ENCODE measurements at places on chromosomes 16 and 17.

DNA sequence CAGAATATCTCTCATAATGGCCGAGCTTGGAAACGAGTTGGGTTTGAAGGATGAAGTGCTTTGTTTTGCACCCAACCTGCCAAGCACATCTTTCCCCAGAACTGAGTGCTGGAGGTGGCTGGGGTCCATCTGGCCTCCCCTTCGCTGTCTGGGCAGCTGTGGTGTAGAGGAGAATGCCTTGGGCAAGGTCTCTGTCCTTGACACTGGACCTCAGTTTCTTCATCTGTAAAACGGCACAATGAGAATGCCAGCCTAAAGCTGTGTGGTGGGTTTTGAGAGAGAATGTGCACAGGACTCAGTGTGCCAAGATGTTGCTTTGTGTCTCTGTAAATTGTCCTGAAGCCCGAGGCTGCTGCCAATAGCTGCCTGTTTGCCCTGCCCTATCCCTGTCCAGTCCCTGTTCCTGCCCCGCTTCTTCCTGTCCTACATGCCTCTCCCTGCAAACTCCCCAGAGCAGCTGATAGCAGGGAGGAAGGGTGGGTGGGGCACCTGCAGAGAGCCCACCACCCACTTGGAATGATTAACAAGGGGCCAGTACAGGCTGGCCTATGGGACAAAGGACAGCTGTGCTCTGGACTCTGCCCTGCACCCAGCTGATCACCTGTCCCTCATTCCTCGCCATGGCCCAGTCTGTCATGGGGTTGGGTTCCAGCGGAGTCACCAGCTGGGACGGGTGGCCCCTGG is 15.3 kb downstream of the LASP1 start:
- no peak for DNase-seq

DNA sequence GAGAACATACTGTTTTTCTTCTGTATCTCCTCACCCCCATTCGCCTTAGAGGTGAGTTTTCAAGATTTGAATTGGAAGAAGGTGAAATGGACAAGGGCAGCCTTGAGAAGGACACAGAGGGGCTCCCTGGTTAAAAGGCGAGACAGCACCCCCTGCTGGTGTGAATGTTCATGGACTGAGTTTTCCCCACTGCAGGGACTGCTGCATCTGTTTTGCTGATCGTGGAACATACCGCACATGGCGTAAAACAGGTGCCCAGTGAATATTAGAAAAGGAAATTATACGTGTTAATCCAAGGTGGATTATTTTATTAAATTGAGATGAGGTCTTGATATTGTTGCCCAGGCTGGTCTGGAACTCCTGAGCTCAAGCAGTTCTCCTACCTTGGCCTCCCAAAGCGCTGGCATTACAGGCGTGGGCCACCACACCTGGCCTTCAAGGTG is 54.5 kb downstream of the NDE1 start:
- DNase-seq = peak; percentile 58

GRCh38 chr16:70694088-70694867 is 8.4 kb upstream of the MTSS2 start:
- no peak for DNase-seq

DNA sequence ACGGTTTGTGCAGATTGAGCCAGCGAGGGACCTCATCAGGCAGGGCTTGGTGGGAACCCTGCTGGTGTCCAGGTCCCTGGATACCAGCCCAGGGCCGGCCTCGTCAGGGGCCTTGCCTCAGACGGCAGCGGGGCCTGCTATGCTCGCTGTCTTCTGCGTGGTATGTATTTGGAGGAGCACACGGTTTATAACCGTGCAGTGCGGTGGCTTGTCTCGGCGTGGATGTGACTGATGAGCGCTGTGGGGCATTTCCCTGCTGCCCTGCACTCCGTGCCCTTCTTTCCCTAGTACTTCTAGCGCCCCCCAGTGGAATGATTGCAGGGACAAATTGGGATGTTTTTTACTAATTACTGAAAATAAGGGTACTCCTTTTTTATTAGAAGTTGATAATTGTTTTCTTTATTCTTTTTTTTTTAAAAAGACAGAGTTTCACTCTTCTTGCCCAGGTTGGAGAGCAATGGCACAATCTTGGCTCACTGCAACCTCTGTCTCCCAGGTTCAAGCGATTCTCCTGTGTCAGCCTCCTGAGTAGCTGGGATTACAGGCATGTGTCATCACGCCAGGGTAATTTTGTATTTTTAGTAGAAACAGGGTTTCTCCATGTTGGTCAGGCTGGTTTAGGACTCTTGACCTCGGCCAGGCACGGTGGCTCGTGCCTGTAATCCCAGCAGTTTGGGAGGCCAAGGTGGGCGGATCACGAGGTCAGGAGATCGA is 15.3 kb downstream of the TBCD start:
- DNase-seq = no peak

- no peak for DNase-seq
Observed at GRCh38 chr17:80795754-80796153, 195.9 kb upstream of the CHMP6 start.

DNA sequence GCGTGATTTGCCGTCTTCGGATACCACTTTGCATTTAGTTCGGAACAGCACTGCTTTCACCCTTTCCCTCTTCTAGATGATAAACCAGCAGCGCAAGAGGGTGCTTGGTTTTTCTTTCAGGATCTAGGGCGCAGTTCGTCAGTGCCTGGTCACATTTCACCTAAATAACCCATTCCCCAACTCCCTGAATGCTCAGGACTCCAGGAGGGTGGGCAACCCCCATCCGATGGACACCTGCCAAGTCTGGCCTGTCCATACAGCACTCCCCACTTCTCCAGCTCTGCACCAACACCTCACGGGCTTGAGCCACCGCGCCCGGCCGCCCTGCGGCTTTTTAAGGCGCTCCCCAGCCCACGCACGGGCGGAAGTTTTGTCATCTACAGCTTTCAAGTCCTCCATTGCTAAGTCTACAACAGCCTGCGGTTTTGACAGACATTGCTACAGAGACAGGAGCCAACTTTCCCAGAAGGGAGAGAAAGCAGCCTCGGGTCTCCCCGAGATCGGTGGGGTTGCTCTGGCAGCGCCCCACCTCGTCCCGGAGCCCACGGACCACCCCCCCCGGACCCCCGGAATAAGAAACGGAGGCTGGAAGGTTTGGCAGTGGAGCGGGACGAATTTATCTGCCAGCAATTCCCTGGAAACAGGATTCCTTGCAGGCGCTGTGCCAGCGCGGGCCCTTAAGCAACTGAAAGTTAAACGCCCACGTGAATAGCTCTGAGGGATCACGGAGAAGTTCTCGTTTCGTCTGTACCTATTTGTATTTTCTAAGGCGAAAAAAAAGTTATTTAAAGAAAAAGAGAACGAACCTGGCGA is 38.6 kb upstream of the SLFN13 start:
- peak; percentile 71 for DNase-seq

GRCh38 chr17:17556671-17557070 is 34.8 kb downstream of the PEMT start:
- no peak for DNase-seq

DNA sequence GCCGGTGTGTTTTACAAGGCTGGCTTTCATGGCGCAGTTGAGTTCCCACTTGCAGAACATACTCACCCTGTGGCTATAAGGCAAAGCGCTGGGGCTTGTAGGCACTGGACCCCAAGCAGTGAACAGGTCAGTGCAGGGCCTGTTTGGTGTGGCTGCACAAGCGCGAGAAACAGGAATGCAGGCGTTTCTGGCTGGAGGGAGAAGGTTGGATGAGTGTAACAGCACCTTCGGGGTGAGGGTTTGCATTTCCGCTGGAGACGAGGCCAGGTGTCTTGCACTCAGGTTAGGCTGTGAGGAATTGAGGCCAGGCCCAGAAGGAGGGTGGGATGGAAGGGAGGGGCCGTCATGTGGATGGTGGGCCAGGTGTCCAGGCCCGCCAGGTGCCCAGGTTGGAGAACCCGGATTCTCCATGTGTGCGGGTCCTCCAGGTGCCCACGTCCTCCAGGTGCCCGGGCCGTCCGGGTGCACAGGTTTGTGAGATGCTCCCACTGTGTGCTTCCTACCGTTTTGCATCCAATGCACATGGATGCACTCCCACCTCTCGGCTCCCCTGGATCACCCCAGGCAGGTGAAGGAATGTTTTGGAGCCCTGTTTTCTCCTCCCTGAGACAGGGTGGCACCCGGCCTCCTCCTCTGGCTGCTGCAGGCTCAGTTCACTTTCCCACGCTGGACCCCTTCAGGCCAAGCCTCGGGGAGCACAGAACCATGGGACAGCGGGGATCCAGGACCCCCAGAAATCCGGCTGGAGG is 46.0 kb downstream of the SLC7A5 start:
- DNase-seq = no peak

DNA sequence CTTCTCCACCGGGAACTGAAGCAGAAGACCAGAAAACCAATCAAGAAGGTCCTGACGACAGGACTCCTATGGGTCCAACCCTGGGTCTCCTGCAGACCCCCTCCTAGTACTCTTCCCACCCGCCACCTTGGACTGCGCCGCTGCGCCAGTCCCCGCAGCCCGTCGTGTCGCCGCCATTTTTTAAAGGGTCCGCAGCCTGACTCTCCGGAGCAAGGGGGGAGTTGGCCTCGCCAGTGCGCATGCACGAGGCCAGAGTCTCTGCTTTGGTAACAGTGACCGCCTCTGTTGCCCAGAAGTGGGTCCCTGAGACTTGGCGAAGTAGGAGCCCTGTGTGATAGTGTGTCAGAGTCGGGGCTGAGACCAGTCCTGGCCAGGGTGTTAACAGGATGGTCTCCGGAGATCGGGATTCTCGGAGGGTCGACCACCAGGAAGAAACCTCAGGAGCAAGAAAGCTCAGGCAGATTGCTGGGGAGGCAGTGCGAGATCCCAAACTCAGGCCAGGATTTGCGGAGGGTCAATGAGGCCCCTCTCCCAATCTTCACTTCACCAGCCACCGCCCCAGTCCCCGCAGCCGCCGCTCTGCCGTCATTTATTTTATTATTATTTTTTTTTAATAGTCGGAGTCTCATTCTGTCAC is 612.5 kb downstream of the KCNJ18 start:
- no peak for DNase-seq

DNA sequence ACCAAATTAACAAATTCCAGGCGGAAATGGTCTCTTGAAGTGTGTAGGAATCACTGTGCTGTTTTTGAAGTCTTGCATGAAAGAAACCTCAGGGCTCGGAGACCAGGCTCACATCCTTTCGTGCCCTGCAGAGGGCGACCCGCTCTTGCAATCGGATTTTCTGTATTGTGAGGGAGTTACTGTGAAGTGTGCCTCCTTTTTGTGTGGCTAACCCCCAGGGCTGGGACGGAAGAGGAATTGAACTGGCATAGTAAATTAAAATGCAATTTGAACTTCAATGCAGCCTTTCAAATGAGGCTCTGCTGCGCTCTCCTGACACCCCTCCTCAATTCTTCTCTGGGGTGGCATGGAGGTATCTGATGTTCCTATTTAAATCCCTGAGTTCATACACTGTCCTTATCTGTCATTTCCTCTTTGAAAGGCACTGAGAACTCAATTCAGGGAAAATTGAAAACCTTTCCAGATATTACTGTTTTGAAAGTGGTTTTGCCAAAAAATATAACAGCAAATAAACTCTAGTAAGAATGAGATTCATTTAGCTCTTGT is 51.5 kb upstream of the MGAT5B start:
- peak; percentile 13 for DNase-seq

- DNase-seq = no peak
Observed at GRCh38 chr16:8955828-8956227, 7.9 kb downstream of the USP7 start.

DNA sequence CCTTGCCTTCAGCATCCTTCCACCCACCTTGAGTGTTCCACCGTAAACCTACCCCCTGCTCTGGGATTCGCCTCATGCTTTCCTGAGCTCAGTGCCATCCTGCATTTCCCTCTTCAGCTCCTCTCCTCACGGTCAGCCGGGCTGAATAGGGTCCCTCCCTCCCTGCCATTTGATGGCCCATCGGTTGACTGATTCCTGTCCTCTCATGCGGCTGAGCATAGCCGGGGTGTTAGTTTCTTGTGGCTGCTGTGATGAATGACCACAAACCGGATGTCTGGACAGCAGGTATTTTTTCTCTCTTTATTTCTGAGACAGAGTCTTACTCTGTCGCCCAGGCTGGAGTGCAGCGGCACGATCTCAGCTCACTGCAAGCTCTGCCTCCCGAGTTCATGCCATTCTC is 44.1 kb upstream of the MGAT5B start:
- no peak for DNase-seq

GRCh38 chr16:87587636-87588035 is 14.7 kb upstream of the JPH3 start:
- DNase-seq = no peak

GRCh38 chr17:64635647-64636305 is 26.3 kb downstream of the SMURF2 start:
- no peak for DNase-seq

DNA sequence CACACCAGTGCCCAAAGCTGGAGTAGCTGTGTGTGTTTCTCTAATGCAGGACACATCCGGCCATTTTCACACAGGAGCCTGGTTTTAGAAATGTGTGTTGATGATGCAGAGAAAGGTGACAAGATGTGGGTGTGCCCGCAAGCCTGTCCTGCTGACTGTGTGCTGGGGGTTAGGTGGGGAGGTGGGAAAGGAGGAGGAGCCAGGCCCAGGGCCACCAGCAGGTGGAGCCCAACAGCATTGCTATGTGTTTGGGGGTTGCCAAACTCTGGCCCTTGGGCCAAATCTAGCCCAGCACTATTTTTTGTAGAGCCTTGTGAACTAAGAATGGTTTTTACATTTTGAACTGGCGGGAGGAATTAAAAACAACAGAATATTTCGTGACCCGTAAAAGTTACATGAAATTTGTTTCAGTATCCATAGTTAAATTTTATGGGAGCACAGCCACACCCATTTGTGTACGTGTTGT is 61.7 kb upstream of the LGALS9 start:
- no peak for DNase-seq

- DNase-seq = no peak
Observed at GRCh38 chr16:49816875-49817274, 39.0 kb downstream of the ZNF423 start.

DNA sequence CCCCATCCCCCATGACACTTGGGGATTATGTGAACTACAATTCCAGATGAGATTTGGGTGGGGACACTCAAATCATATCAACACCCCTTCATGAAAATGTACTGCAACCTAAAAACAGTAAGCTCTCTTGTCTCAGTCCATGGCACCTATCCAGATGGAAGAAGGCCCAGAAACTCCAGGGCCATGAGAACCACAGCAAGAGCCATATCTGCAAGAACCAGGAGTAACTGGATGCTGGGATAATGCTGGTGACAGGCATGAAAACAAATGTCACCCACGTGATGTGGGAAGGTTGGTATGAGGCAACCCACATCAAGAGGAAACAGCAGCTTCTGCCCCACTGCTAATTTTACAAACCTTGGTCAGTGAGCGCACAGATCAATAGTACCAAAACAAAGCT is 400.1 kb upstream of the ERCC4 start:
- DNase-seq = no peak

GRCh38 chr17:72338304-72338703 is 217.5 kb downstream of the SOX9 start:
- DNase-seq = no peak

DNA sequence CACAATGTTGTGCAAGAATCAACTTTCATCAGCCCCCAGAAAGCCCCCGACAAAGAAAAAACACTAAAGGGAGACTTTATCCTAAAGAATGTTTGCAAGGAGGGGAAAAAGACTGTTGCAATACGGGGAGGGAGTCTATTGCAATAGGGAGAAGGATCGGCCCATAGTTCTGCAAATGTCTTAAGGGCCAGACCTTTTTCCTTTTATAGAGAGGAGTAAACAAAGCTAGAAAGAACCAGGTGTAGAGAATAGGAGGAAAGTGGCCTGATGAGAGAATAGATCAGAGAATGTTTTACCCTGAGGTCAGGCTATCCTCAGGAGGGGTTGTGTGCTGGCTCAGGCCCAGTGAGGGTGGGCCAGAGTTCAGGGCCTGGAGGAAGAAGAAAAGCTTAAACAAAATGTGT is 8.7 kb upstream of the CAVIN1 start:
- no peak for DNase-seq

- DNase-seq = no peak
Observed at GRCh38 chr17:80844418-80844990, 147.1 kb upstream of the CHMP6 start.

All from stimulated activated CD4-positive, alpha-beta T cell treated with anti-CD3 and anti-CD28 coated beads, Interleukin-1b, Interleukin-23, amount 100 ng/mL, for 24 hours (primary cell).